Stimulated activated effector memory CD8-positive, alpha-beta T cell treated with anti-CD3 and anti-CD28 coated beads, Interleukin-12 subunit alpha, Interleukin-12 subunit beta, amount 100 ng/mL, for 72 hours (primary cell): ENCODE measurements at places on chromosomes 5 and 9.

- DNase-seq: no peak
Measured at GRCh38 chr5:52682492-52682891, 105.2 kb upstream of the ITGA1 start.

- DNase-seq: no peak
Measured at GRCh38 chr5:52638732-52639131, 149.0 kb upstream of the ITGA1 start.

DNA sequence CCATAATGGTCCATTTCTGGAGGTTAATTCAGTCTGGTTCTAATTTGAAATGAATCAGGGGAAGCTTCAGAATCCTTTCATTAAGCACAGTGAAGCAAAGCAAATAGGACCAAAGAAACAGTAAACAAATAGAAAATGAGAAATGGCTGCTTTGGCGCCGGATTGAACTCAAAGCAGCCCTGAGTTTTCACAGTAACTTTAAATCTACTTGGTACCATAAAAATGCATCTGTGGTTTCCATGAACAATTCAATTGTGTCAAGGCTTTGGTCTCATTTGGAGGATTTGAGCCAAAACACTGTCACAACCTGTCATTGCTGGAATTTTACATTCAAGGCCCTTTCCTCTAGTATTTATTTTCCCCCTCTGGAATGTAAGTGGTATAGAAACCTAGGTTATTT is 25.9 kb upstream of the DAPK1 start:
- no peak for DNase-seq

DNA sequence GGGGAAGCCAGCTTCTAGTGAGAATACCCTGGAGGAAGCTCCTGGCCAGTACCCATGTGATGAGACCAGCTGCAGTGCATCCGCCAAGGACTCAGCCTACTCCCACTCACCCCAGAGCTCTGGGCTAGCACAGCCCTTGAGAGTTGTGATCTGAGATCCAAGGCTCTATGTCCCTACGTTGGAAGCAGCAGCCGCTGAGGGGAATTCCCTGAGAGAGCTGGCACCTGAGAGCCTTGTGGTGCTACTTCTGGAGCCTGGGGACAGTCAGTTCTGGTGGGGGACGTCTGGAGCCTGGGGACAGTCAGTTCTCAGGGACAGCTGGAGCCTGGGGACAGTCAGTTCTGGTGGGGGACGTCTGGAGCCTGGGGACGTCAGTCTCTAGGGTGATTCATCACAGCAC is 39.2 kb downstream of the PDZD2 start:
- no peak for DNase-seq
